Bronchial epithelial cell (primary cell): ENCODE measurements at places on chromosomes 7 and 10.

DNA sequence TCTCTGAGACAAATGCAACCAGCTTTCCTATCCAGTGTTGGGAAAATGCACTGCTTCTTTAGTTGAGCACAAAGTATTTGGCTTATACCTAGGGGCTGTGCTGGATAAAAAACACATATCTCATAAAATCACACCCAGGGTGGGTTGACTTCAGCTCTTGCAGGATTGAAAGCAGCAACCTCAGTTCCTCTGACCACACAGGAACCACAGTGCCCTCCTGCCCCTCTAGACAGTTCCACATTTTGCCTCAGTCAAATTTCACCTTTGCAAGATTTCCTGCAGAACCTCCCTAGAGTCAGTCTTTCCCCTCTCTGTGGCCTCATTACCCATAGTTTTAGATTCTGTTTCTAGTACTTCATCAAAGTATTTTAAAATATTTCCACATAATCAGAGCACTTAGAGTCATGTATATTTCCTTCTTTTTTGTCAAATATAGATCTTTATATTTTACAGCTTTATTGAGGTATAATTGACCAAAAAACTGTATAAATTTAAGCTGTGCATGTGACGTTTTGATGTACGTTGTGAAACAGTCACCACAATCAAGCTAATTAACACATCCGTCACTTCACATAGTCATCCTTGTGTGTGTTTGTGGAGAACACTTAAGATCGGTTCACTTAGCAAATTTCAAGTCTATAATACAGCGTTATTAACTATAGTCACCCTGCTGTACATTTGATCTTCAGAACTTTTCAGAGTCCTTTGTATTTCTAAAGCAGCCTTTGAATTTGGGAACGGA is 37.0 kb upstream of the EGR2 start:
- no peak for DNase-seq

GRCh38 chr7:6169805-6170520 is 102.5 kb downstream of the CYTH3 start:
- no peak for DNase-seq

GRCh38 chr7:151621961-151622360 is 102.3 kb upstream of the RHEB start:
- DNase-seq, result no peak

- peak; percentile 19 for DNase-seq
Measured at GRCh38 chr10:65945061-65945460, 980.8 kb upstream of the LRRTM3 start.

- DNase-seq, result peak; percentile 1
Measured at GRCh38 chr10:128633864-128634540, 507.8 kb upstream of the MKI67 start.

- DNase-seq, result no peak
Measured at GRCh38 chr10:83574770-83575169, 564.5 kb upstream of the GHITM start.

DNA sequence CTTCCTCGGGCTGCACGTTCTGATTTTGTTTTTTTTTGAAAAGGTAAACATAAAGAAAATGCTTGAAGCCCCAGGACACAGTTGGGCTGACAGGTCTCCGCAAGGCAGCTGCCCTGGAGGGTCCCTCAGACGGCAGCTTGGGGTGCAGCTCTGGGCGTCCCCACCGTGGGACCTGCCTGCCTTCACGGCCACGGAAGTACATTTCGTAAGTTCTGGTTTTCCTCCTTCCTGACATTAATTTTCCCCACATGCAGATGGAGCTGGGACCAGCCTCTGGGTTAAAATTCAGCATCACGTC is 491.0 kb downstream of the DNAJB6 start:
- no peak for DNase-seq

GRCh38 chr7:148701414-148701813 is 2.7 kb downstream of the CUL1 start:
- DNase-seq, result no peak

GRCh38 chr10:84117686-84118394 is 21.5 kb upstream of the GHITM start:
- no peak for DNase-seq

- DNase-seq, result no peak
Measured at GRCh38 chr7:28369523-28369922, 42.8 kb upstream of the CREB5 start.

DNA sequence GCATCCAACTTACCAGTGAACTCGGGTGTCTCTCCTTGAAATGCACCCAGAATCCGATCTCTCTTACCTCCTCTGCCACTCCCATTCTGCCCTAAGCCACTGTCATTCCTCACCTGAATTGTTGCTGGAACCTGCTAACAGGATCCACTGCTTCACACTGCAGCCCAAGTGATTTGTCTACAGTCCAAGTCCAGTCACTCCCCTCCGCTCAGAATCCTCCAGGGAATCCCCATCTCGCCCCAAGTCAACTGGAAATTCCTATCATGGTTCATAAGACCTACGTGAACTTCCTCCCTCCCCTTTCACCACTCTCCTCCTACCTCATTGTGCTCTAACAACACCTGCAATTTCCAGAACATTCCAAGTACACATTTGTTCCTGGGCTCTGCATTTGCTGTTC is 91.3 kb downstream of the SCRN1 start:
- DNase-seq, result no peak

DNA sequence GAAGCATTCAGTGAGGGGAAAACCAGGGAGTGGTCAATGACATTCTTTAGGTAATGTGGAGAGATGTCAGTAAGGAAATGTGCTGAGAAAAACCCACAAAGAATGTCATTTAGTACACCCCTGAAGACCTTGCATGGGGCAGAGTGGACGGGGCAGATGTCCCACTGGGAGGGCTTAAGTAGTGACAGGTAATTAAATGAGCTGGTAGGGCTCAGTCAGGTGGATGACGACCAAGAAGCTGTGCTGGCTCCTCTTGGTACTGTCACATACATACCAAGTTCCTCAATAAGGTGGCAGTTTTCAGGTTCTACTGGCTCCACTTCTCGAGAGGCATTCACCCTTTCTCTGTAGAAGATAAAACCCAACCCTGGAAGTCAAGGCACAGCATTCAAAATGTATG is 1.8 kb downstream of the PON3 start:
- DNase-seq, result no peak

DNA sequence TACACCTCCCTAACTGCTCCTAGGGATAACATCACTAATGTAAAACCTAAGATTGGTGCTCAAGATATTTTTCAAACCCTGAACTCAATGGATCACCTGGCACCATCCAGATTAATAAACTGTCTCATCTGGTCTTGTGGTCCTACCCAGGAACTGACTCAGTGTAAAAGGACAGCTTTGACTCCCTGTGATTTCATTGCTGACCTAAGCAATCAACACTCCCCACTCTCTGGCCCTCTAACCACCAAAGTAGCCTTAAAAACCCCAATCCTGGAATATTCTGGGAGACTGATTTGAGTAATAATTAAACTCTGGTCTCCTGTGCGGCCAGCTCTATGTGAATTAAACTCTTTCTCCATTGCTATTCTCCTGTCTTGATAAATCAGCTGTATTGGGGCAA is 6.2 kb upstream of the USP54 start:
- peak; percentile 59 for DNase-seq

DNA sequence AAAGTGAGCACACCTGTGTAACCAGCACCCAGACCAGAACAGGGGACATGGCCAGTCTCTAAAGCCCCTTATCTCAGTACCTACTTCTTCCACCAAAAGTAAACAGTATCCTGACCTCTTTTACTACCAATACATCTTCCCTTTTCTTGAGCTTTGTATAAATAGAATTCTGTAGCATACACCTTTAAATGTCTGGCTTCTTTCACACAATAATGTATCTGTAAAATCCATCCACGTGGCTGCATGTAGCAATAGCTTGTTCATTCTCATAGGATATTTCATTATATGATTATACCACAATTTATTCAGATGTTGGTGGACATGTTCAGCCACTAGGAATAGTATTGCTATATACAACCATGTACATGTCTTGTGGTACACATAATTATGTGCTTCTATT is 40.6 kb downstream of the BTBD16 start:
- no peak for DNase-seq

GRCh38 chr7:150852371-150852905 is at the start of gene AOC1:
TSS of gene AOC1 (plus strand) at chr7:150852517. CDS start at chr7:150856471, 3,954 bp downstream.
- no peak for DNase-seq

- DNase-seq, result no peak
Measured at GRCh38 chr10:34761453-34761852, 53.6 kb downstream of the PARD3 start.

GRCh38 chr10:53699684-53700083 is 927.1 kb upstream of the MBL2 start:
- DNase-seq, result no peak

- DNase-seq, result no peak
Measured at GRCh38 chr10:115727129-115727528, 545.9 kb downstream of the GFRA1 start.

DNA sequence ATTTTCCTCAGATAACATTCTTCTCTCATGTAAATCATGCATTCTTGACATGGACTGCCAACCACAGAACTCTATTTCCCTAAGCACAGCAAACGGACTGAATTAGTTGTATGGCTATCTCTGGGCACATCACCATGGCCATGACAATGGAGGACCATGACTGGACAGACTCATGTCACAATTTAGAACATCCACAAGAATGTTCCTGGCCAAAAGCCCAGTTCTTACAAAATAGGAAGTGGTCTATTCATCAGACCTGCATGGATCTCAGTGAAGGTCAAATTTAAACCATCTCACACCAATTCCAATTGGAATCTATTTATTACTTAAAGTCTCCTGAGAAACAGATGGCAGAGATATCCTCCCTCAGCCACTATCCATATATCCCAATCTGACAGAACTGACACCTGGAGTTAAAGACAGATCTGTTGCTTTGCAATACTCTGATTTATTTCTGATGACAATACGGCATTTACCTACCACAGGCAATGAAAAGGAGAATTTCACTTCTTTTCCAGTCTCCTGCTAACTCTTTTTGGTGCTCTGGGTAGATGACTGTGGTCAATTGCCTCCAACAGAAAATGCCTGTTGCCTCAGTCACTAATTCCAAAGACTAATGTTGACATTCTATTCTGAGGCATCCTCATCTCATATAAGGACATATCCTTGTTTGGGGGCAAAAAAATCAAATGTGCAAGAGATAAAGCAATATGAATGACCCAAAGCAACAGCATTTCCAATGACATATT is 254.8 kb downstream of the HTR7 start:
- DNase-seq, result peak; percentile 43

DNA sequence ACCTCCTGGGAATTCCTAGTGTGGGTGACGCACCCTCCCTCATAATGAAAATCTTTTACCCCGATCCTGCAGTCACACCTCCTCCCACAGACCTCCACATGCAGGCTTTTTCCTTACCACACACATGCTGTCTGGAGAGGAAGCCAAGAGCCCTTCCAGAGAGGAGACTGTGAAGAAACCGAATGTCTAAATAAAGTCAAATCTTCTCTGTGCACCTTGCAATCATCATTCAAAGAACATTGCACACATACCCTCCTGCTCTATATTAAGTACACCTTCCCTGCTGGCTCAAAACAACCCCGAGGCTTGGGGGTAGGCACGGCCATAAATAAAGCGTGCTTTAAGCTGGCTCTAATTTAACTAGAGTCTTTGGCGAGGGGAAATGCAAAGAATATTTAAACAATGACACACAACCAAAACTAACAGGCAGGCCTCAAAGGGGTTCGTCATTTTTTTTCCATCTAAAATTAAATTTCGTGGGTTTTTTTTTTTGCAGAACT is 34.9 kb downstream of the CALML3 start:
- no peak for DNase-seq

- DNase-seq, result no peak
Measured at GRCh38 chr7:51356849-51357516, 40.4 kb upstream of the COBL start.

- no peak for DNase-seq
Measured at GRCh38 chr7:138025215-138026186, 23.6 kb upstream of the CREB3L2 start.

DNA sequence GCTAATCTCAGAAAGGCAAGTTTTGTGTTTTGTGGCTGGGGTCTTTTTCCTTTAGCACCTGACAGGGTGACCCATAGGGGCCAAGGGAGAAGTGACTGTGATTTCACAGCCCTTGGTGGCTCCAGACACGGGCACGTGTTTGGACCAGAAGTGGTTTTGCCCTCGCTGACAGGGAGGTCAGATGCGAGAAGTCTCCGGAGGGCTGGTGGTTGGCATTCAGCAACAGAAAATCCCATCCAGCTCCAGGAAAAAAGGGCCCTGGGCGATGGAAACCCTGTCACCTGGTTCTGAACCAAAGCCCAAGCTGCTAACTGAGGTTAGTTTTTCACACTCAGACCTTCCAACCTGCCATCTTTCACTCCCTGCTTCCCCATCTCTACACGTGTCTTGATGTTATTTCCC is 272.9 kb downstream of the TRIL start:
- no peak for DNase-seq

GRCh38 chr10:121216721-121217181 is 365.6 kb downstream of the WDR11 start:
- DNase-seq, result no peak

DNA sequence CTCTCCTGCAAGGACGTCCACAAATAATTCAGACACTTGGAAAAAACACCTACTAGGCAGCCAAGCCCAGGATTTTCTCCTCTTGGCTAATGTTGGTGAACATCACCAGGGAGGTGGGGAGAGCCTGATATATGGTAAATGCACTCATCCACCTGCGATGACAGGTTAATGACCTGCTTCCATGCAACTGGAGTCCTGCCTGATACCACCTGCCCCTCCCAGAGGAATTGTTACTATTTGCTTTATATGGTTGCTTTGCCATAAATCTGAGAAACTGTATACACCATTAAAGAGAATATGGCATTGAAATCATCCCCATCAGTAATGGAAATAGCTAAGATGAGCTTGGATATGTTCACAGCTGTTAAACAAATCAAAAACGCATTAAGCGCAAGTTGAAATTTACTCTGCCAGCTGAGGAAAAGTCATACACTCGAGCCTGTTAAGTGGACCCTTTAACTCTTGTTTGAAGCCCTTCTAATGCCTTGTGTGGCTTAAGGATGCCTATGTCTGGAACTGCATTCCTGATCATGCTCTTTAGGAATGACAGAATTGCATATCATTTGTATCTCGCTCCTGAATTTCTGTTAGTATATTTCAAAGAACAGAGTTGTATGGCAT is 208.3 kb downstream of the PRPF18 start:
- no peak for DNase-seq

- no peak for DNase-seq
Measured at GRCh38 chr10:129114588-129114987, 352.5 kb upstream of the MGMT start.

DNA sequence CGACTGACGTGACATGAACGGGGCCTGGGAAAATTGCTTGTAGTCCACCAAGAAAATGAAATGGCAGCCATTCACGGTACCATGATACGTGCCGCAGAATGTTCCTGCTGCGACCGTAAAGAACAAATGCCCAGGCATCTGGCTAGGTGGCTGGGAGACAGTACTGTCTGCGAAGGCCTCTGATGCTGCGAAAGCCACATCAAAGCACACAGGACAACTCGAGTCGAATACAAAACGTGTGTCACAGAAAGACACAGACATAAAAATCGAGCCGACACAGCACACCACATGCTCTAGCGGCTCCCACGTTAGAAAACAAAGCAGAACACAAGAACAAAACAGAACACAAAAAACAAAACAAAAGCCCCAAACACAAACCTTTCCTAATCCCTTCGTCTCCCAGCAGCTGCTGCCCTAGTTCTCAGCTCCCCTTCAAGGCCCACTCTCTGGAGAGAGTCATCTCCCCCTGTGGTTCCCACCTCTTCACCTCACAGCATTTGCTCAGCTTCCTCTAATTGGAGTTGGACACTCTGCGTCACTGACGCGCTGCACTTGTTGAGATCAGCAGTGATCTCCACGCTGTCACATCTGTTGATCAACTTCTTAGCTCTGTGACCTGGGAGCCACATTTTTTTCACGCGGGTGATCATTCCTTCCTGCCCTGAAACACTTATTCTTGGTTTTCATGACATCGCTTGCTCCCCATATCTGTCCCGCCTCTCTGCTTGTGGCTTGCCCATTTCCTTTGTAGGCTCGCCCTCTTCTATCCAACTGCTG is 112.2 kb downstream of the CLEC2L start:
- no peak for DNase-seq
